ENCODE measurements at places on chromosomes 7 and 10.

- no peak for DNase-seq
Observed at GRCh38 chr7:129877146-129877792, 75.5 kb downstream of the UBE2H start.

DNA sequence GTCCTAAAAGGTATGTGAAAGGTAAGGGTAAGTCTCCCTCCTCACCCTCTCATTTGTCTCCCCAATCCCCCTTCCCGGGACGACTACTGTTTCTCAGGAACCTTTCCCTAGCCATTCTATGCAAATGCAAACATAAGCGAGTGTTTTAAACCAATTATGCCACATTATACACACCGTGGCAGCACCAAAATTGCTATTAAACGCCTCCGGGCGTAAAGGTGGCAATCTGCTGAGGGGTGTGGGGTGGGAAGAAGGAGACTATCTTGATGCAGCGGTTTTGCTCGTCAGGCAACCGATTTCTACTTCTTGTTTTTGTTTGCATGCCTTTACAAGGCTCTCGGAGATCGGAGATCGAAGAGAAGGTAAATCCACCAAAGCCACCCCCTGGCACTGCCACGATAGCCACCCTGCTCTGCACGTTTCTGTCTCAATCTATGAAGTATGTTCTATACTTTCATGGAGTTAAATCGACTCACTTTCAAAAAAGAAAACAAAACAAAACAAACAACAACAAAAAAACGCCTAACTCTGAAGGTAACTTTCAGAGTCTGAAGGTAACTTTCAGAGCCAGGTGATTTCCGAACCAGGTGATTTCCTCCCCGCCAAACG, 46.0 kb upstream of the CDK1 start:
- DNase-seq, result no peak

GRCh38 chr10:68082872-68083271, 7.8 kb upstream of the HERC4 start:
- DNase-seq, result no peak

DNA sequence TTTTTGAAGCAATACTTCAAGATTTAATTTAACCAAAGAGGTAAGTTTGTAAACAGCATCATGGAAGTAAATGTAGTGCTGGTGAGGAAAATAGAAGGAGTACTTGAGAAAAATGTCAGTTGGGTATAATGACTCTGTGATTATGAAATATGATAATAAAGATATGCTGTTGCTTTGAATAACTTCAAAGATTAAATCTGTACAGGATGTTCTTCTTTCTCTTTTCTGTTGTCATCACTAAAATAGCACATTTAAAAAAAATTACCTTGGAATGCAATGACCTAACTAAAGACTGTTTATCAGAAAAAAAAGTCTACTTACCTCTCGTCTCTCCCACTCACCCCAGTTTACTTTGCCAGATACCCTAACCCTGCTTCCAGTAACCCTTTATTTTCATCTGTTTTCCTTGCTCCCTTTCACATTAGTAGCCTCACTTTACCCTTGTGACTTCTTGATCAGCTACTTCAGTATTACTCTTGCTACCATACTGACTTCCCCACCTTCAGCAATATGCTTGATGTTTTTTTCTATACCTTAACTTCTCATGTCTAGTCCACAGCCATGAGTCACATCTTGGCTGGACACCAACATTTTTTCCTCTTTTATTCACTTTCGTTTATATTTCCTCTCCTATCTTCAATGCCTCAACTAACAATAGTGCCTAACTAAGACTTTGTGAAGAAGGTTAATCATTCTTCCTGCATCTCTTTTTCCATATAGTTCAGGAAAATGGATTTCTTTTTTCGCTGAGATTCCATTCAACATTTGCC, 29.7 kb upstream of the TAS2R16 start:
- DNase-seq, result no peak

DNA sequence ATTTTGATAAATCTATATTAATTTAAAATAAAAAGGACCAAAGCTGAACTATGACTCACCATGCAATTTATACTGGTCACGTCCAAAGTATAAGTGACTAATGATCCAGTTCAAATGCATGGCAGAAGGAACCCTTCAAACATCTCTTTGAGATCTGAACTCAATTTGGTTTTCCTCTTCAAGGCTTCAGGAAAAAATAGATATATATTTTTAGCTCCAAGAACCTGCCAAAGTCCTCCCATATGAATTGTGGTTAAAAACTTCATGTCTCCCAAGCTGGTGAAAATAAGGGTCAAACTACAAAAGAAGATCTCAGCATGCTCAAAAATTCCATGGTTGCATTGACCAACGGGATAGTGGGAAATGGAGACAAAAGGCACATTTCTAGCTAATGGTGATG, 34.6 kb upstream of the PDE1C start:
- no peak for DNase-seq

DNA sequence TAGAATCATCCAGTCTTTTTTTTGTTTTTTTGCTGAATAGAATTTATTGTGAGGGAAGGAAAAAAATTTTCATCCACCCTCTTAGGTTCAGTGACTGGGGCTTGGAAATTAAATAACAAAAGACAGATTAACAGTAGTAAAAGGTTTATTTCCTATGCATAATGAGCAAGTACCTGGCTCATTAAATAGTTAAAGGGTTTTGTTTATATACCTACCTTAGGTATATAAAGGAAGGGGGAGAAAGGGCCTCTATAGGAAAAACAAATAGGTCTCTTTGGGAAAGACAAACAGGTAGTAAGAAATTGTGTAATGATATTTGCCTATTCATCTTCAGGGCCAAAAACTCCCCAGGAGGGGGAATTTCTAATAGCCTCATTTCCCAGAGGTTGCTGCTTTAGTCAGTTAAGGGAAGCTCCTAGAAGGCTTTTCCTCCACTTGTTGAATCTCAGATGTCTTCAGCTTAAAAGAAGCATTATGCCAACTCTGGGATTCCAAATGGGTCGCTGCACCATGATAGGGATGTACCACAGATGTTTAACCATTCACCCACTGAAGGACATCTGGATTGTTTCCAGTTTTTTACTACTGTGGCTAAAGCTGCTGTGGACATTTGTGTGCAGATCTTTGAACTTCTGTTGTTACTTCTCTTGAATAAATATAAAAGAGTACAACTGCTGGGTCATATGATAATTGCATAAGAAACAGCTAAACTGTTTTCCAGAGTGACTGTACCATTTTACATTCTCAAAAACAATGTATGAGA, 11.3 kb downstream of the ACADSB start:
- no peak for DNase-seq

DNA sequence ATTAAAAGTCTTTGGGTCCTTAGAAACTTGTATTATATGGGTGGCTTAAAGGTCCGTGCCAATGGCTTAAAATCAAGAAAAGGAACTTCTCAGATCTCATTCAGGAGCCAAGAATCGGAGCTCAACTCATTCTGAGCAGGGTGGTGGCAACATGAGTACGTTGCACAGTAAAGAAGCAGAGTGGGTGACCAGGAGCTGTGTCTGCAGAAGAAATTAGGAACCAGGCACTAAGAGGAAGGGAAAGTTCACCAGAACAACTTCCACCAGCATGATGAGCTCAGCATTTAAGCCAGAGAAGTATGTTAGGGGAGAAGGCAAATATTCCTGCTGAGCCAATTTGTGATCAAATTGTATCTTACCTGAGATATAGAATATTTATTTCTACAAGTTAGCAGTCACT, 236.0 kb upstream of the NRP1 start:
- no peak for DNase-seq

DNA sequence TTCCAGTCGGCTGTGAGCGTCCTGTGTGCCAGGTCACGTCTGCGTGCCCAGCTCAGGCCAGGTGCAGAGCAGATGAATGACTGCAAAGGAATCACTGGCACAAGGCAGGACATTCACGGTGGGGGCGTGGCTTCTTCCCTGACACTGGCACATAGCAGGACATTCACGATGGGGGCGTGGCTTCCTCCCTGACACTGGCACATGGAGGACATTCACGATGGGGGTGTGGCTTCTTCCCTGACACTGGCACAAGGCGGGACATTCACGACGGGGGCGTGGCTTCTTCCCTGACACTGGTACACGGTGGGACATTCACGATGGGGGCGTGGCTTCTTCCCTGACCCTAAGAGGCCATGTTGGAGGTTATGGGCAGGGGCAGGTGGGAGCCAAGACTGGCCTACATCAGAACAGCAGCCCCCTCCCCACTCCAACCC, 64.3 kb downstream of the MYL10 start:
- DNase-seq, result peak; percentile 75

DNA sequence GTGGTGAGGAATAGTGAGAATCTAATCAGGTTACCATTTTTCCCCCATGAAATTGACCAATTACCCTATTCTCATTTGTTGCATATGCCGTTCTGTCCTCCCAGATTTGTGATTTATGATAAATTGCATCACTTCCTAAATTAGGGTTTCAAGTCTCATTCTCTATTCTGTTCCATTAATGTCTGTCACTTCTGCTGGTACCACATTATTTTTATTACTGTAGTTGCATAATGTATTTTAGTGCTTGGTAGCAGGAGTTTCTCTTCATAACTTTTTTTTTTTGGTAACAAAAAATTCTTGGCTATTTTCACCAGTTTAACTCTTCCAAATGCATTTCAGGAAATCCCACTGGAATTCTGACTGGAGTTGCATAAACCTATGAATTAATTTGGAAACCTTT, 44.0 kb upstream of the FAM133B start:
- no peak for DNase-seq

- DNase-seq, result no peak
Observed at GRCh38 chr10:73368238-73368637, 9.6 kb upstream of the CFAP70 start.

DNA sequence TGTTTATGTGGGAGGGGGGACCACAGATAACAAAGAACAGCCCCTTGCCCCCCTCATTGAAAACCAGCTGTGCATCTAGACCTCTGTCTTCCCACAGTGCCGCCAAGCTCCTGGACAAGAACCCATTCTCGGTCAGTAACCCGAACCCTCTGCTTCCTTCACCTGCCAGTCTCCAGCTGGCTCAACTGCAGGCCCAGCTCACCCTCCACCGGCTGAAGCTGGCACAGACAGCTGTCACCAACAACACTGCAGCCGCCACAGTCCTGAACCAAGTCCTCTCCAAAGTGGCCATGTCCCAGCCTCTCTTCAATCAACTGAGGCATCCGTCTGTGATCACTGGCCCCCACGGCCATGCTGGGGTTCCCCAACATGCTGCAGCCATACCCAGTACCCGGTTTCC, 91.0 kb upstream of the PDCD4 start:
- DNase-seq, result no peak
